HS-5 (cell line): ENCODE measurements at places on chromosomes 6 and 20.

GRCh38 chr20:18692447-18692846, 104.6 kb downstream of the DTD1 start:
- no peak for DNase-seq

- DNase-seq = no peak
Observed at GRCh38 chr6:111685058-111685457, 79.4 kb upstream of the TRAF3IP2 start.

DNA sequence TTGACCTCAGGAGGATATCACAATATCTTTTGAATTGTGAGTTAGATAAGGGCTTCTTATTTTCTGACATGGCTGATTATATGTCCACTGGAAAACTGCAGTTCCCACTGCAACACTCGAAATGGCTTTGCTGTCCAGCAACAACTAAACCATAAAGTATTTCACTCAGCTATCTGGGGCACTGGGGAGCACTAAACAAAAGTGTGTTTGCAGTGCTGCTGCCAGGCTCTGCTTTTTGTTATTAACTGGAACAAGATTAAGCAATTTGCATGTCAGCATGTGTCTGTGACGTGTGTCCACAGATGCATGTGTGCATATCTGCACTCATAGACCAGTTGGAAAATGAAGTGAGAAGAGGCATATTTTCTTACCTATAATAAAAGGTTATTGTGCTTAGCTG, 107.8 kb upstream of the CCN2 start:
- DNase-seq = no peak

- DNase-seq = no peak
Observed at GRCh38 chr20:34040300-34040995, 46.7 kb downstream of the RALY start.

- DNase-seq = no peak
Observed at GRCh38 chr6:127510876-127511275, 8.3 kb downstream of the MTCL3 start.

GRCh38 chr20:37567331-37567665, 39.6 kb upstream of the BLCAP start:
- no peak for DNase-seq

DNA sequence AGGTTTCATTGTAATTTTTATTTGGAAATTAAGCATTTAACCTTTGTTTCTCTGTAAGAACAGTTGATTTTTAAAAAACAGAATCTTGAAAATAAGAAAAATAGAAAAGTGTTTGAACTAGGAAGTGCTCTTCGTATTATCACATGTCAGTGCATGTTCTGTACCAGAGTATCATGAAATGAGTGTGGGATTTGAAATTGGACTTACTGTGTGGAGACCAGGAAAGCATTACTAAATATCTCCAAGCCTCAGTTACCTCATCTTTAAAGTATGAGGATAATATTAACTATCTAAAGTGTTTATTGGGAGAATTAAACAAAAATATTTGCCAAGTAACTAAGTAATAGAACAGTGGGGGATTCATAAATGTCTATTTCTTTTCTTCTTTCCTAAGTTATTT, 156.9 kb upstream of the FLRT3 start:
- no peak for DNase-seq

DNA sequence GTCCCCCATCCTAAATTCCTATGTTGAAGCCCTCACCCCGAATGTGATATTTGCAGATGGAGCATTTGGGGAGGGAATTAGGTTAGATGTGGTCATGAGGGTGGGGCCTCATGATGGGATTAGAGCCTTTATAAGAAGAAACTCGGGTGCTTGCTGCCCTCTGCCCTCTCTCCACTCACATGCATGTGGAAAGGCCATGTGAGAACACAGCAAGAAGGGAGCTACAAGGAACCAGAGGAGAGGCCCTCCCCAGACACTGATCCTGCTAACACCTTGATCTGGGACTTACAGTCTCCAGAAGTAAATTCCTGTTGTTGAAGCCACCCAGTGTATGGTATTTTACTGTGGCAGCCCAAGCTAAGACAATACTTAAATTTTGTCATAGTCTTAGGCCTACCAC, 69.6 kb upstream of the TULP1 start:
- no peak for DNase-seq

DNA sequence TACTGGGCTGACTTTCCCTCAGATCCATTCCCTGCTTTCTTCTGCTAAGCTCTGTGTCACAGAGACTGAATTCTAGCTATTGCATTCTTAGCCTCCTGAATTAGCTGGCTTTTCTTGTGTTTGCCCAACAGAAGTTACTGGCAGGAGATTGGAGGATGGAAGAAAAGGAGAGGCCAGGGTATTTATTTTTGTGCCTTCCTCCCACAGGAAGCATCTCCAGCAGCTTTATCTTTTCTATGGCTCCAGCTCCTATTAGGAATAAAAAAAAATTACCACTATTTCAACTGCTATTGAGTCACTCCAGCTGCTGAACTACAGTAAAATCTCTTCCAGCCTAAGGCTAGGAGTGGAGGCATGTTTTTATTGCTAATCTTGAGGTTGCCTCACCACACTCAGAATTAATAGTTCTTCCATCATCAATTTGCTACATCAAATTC, 492.4 kb downstream of the RFPL4B start:
- DNase-seq = no peak

DNA sequence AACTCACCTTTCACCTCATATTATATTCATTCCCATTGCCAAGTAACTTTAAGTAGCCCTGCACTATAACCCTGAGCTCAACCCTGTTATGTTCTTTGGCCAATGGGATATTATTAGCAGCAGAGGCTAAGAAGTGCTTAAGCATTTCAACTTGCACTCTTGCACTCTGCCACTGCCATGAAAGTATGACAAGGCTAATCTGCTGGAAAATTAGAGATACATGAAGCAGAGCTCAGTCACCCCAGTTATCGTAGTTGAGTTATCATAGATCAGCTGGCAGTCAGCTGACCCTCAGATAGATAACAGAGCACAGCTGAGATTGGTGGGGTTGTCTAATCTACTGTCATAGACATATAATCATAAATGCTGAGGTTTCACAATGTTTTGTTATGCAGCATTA, 209.4 kb upstream of the RUNX2 start:
- no peak for DNase-seq

- DNase-seq = no peak
Observed at GRCh38 chr20:41960166-41960565, 342.0 kb upstream of the CHD6 start.

DNA sequence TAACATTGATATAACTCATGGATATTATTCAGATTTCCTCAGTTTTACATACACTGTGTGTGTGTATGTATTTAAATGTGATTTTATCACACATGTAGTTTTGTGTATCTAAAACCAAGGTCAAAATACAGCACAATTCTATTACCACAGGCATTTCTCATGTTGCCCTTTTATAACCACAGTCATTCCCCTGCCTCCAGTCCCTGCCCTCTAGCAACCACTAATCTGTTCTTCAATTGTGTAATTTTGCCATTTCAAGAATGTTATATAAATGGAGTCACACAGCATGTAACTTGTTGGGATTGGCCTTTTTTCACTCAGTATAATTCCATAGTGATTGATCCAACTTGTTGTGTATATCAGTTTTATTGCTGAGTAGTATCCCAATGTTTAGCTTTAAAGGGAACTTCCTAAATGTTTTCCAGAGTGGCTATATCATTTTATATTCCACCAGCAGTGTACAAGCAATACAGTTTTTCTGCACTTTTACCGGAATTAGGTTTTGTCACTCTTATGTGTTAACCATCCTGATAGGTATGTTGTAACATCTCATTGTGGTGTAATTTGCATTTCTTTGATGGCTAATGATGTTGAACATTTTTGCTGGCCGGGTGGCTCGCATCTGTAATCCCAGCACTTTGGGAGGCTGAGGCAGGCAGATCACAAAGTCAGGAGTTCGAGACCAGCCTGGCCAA, 338.2 kb downstream of the SOX4 start:
- DNase-seq = no peak
